ENCODE measurements at places on chromosomes 3 and 15. TPM values are rescaled to one million over a fixed set of nuclear protein-coding genes. Genes with fewer than 3 reads are reported as not detected.

GPR27 gene
- total RNA-seq, result 30.4 TPM

- DNase-seq, result no peak
- no peaks in the 10 kb centered on the region for H3K27me3 ChIP-seq
- no peaks in the 10 kb centered on the region for H3K4me1 ChIP-seq
- no peak overlapping the region for H3K27ac ChIP-seq
- H3K36me3 ChIP-seq, result no peaks in the 10 kb centered on the region
- no peak overlapping the region for H3K4me3 ChIP-seq
These were observed 72.8 kb downstream of the UBE3A start for GRCh38 chr15:25366058-25366457.

SV2B gene
- 1.6 TPM for total RNA-seq

- H3K4me3 ChIP-seq, result no peak overlapping the region
- no peaks in the 10 kb centered on the region for H3K27me3 ChIP-seq
- no peak for DNase-seq
These were observed 62.1 kb downstream of the EFCAB12 start for GRCh38 chr3:129366312-129366831.

DNA sequence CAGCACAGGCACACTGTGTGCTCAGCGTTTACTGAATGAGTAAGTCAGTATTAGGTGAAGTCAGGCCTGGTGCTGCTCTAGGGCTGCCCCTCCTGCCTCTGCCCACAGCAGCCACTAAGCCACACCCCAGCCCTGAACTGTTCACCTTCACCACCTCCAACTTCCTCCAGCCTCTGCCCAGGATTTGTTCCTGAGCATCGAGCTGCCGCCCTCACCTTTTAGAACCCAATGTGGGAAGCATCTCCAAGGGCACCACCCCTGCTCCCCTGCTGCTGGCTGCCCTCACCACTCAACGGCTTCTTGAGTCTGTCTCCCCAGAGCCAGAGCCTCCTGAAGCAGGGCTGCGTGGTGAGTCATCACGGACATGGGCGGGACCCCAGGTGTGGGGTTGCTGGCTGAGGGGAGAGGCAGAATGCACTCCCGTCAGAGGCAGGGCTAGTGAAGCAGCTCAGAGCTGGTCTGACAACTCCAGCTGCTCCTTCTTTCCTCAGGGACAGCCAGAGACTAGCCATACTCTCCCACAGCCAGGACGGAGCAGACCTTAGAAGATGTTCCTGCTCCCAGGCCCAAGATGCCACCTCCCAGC lies 5.8 kb downstream of the HYAL2 start:
- no peak for DNase-seq
- H3K4me3 ChIP-seq, result no peak overlapping the region
- no peaks in the 10 kb centered on the region for H3K27me3 ChIP-seq
- H3K4me1 ChIP-seq, result peaks cover 28% of the 10 kb centered on the region
- no peak overlapping the region for H3K27ac ChIP-seq
- H3K36me3 ChIP-seq, result no peaks in the 10 kb centered on the region

GRCh38 chr3:52678265-52679198 lies 7.2 kb downstream of the PBRM1 start:
- DNase-seq, result no peak
- peaks cover 30% of the 10 kb centered on the region for H3K4me1 ChIP-seq
- no peaks in the 10 kb centered on the region for H3K27me3 ChIP-seq
- H3K27ac ChIP-seq, result no peak overlapping the region
- no peak overlapping the region for H3K4me3 ChIP-seq

CCDC13 gene
- total RNA-seq, result 6.5 TPM

GRCh38 chr3:160163229-160163878 lies 61.9 kb upstream of the C3orf80 start:
- no peak for DNase-seq
- H3K27ac ChIP-seq, result no peak overlapping the region
- no peaks in the 10 kb centered on the region for H3K4me1 ChIP-seq

GATA2 gene
- 13.5 TPM for total RNA-seq

GRCh38 chr15:64903326-64903950 lies 8.3 kb upstream of the ANKDD1A start:
- no peak for DNase-seq
- no peak overlapping the region for H3K4me3 ChIP-seq
- no peaks in the 10 kb centered on the region for H3K27me3 ChIP-seq
- H3K36me3 ChIP-seq, result no peaks in the 10 kb centered on the region
- H3K4me1 ChIP-seq, result peaks cover 14% of the 10 kb centered on the region
- H3K27ac ChIP-seq, result no peak overlapping the region

- no peaks in the 10 kb centered on the region for H3K36me3 ChIP-seq
- peaks cover 26% of the 10 kb centered on the region for H3K4me1 ChIP-seq
- no peak overlapping the region for H3K4me3 ChIP-seq
- H3K27me3 ChIP-seq, result no peaks in the 10 kb centered on the region
These were observed 44.4 kb upstream of the RASA2 start for GRCh38 chr3:141442446-141442845.

LYZL4 gene
- 28.7 TPM for total RNA-seq

GRCh38 chr3:175965036-175965435 lies 1105.9 kb downstream of the NAALADL2 start:
- no peaks in the 10 kb centered on the region for H3K36me3 ChIP-seq
- DNase-seq, result no peak
- H3K4me1 ChIP-seq, result no peaks in the 10 kb centered on the region
- no peak overlapping the region for H3K4me3 ChIP-seq
- H3K27ac ChIP-seq, result no peak overlapping the region

DNA sequence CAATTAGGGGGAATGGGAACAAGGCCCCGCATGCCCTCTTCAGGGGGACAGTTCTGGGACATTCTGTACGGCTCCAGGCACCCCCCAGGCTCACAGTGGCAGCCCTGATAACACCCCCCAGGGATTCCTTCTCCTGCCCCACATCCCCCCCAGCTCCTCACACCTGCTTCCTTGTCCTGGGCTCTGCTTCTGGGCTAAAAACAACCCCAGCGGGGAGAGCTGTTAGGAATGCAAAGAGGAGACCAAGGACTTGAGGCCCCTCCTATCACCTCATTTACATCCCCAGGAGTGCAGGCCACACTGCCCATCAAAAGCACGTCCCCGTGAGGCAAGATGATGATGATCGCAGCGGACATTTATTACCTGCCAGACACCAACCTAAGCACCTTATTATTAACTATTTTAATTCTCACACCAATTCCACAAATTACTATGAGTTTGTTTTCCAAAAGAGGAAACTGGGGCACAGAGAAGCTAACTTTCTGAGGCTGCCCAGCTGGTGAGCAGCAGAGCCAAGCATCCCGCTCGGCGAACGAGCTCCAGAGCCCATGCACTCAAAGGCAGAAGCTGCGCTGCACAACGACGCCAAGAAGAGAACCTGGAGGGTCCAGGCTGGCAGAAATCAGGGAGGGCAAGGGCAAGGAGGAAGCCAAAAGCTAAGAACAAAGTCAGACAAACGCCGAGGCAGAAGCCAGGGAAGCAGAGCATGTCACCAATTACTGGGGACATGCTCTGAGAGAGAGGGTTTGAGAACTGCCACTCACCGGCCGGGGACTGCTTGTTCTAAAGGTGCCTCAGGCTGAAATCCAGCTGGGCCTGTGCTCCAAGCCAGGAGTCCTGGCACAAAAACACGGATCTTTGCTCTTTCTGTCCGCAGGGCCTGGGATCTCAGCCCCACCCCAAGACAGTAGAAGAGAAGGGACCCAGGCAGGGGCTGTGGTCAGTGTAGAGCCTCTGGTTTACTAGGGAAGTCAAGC lies 76.2 kb upstream of the NSMCE3 start:
- DNase-seq, result no peak
- no peaks in the 10 kb centered on the region for H3K27me3 ChIP-seq
- H3K27ac ChIP-seq, result no peak overlapping the region
- no peak overlapping the region for H3K4me3 ChIP-seq

SERPINI2 gene
- 0.25 TPM for total RNA-seq

GRCh38 chr3:61141697-61142096 lies 109.6 kb downstream of the FHIT start:
- no peak overlapping the region for H3K4me3 ChIP-seq
- no peaks in the 10 kb centered on the region for H3K36me3 ChIP-seq
- H3K27ac ChIP-seq, result no peak overlapping the region
- DNase-seq, result no peak
- no peaks in the 10 kb centered on the region for H3K4me1 ChIP-seq

ZDHHC3 gene
- total RNA-seq, result 164 TPM

DNA sequence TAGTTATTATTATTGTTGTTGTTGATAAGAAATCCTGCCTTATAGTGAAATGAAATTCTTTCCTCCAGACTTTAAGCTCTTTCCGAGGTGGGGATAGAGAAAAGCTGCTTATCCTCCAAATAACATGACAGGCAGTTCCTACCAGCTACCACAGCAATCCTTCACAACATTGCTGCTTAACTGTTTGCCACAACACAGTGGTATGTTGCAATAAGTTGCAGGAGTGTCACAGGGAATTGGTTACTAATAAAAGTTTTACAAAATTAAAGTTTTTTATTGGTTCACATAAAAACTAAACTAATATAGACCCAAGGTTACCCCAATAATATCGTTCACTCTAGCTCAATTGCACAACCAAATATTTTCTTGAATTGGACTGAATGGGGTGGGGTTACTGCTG lies 57.4 kb upstream of the ICE2 start:
- H3K36me3 ChIP-seq, result no peaks in the 10 kb centered on the region
- no peak overlapping the region for H3K4me3 ChIP-seq
- no peaks in the 10 kb centered on the region for H3K4me1 ChIP-seq
- DNase-seq, result no peak
- no peaks in the 10 kb centered on the region for H3K27me3 ChIP-seq
- H3K27ac ChIP-seq, result no peak overlapping the region

MTMR10 gene
- 36.6 TPM for total RNA-seq

- H3K4me1 ChIP-seq, result peaks cover 30% of the 10 kb centered on the region
- no peak overlapping the region for H3K27ac ChIP-seq
- H3K4me3 ChIP-seq, result no peak overlapping the region
- H3K36me3 ChIP-seq, result no peaks in the 10 kb centered on the region
These were observed 30.1 kb downstream of the CFAP161 start for GRCh38 chr15:81163961-81164800.

- no peak for DNase-seq
- no peak overlapping the region for H3K4me3 ChIP-seq
- no peak overlapping the region for H3K27ac ChIP-seq
- no peaks in the 10 kb centered on the region for H3K4me1 ChIP-seq
These were observed 8.3 kb downstream of the CCDC80 start for GRCh38 chr3:112632596-112632995.

DNA sequence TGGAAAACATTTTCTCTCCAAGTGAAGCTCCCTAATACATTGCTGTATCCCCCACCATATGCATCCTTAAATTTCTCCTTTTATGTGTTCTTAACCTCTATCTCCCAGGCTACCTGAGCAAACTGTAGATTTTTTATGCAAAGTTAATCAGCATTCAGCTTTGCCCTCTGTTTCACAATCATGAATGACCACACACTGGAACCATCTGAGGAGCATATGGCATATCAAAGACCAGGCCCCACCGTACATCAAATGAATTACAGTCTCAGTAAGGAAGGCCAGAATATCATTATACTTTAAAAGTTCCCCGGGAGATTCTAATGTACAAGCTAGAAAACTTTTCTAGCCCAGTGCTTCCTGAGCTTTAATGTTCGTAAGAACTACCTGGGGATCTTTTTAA lies 115.5 kb upstream of the NECTIN3 start:
- no peak for DNase-seq
- H3K4me3 ChIP-seq, result no peak overlapping the region
- no peak overlapping the region for H3K27ac ChIP-seq
- H3K27me3 ChIP-seq, result no peaks in the 10 kb centered on the region
- H3K4me1 ChIP-seq, result no peaks in the 10 kb centered on the region

CIDEC gene
- total RNA-seq, result 1.1 TPM

GRCh38 chr3:36457667-36458066 lies 77.4 kb downstream of the STAC start:
- H3K4me1 ChIP-seq, result no peaks in the 10 kb centered on the region
- no peak overlapping the region for H3K4me3 ChIP-seq
- no peaks in the 10 kb centered on the region for H3K36me3 ChIP-seq
- H3K27ac ChIP-seq, result no peak overlapping the region
- no peaks in the 10 kb centered on the region for H3K27me3 ChIP-seq

OSBPL10 gene
- 175 TPM for total RNA-seq

- H3K27ac ChIP-seq, result peak overlapping the region; percentile 77
- no peaks in the 10 kb centered on the region for H3K36me3 ChIP-seq
- peak overlapping the region; percentile 81 for H3K4me3 ChIP-seq
These were observed 765 bp upstream of the UBE2E2 start for GRCh38 chr3:23202203-23202920.

DNA sequence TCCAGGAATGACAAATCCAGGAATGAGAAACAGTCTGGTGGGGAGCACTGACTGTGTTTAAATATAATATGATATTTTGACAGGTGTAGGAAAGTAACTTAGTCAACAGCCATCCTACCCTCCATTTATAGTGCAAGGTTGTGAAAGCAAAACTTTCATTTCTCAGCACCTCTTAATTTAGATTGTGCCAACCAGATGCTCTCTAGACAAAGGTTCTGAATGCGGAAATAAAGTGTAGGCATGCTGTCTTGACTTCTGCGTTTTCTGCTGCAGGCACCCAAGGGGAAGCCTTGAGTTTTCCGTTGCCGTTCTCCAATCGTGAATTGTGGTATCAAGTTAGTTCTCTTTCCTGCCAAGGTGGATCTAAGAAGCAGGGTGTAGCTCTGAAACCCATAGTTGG lies 261.9 kb upstream of the SUCLG2 start:
- no peak overlapping the region for H3K27ac ChIP-seq
- no peaks in the 10 kb centered on the region for H3K36me3 ChIP-seq
- no peak overlapping the region for H3K4me3 ChIP-seq
- no peaks in the 10 kb centered on the region for H3K4me1 ChIP-seq
- no peaks in the 10 kb centered on the region for H3K27me3 ChIP-seq

DNA sequence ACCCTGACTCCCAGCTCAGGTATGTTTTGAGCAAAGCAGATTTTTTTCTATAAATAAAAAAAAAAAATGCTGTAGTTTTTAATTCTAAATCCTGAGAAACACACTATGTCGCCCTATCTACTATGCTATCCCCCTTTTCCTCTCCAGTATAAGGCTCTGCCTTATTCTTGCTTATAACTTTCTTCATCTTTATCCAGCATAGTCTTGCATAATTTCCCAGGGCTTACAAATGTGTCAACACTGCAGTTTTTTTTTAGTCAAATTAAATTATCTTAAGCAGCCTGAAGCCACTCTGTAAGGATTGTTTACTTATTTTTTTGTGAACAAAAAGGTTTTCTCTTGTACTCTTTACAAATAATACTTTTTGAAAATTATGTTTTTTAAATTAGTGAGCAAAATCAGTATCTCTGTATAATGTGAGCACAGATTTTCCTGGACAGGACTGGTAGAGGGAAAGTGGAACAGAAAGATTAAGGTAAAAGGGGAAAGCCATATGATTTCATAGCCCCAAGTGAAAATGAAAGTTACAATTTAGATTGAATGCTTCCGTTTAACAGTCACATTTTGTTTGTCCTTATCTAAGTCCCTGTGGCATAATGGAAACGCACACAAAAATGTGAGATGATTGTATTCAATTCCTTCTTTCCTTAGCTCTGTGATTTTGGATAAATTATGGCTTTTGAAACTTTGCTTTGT lies 5.6 kb upstream of the PYDC2 start:
- no peak for DNase-seq

GRCh38 chr15:60620708-60621107 lies 141.8 kb upstream of the ICE2 start:
- DNase-seq, result no peak
- H3K36me3 ChIP-seq, result no peaks in the 10 kb centered on the region
- H3K27ac ChIP-seq, result no peak overlapping the region
- H3K27me3 ChIP-seq, result no peaks in the 10 kb centered on the region
- H3K4me3 ChIP-seq, result no peak overlapping the region

SNTN gene
- total RNA-seq, result not detected

TERC gene
- 512 TPM for total RNA-seq

Data from testis (tissue), 5 donors.